ENCODE measurements at places on chromosomes 6 and 20. TPM values are rescaled to one million over a fixed set of nuclear protein-coding genes. Genes with fewer than 3 reads are reported as not detected.

DNA sequence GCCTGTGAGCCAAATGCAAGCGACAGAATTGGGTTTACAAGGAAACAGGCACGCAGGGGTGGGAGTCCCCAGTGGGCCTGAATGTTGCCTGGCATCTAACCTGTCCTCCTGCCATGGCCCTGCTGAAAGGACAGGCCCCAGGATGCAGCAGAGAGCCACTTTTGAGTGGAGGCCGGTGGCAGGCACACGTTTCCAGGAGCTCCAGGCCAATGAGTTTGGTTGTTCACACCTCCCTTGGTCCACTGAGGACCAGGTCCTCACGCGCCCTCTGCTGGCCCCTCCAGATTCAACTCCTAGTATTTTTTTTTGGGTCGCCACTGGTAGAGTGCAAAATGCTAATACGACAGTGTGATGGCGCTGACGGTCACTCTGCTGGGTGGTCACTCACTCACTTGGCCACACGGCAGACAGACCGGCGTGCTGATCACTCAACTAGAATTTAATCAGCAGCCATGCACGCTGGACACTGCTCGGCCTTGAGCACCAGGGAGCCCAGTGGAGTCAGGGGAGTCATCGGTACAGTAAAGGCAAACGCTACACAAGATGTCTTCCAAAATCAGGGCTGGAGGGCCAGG lies 81.7 kb upstream of the NFATC2 start:
- DNase-seq = no peak

GRCh38 chr6:109781001-109781400 lies 89.9 kb downstream of the FIG4 start:
- no peak for DNase-seq

DNA sequence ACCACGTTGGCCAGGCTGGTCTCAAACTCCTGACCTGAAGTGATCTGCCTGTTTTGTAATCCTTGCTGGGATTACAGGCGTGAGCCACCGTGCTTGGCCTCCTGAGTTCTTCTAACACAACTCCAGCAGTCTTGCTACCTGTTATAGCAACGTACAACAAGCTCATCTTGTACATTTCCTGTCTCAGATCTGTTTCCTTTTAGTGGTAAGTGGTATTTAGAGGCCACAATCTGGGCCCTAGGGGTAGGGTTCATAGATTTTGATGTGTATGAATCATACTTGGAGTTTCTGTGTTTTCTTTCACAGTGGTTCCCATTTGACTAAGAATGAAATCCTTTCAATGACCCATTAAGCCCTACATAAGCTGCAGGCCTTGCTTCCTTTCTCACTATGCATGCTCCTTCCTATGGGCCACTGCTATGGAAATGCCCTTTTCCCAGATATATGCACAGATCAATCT lies 27.1 kb upstream of the SYNCRIP start:
- no peak for DNase-seq

DNA sequence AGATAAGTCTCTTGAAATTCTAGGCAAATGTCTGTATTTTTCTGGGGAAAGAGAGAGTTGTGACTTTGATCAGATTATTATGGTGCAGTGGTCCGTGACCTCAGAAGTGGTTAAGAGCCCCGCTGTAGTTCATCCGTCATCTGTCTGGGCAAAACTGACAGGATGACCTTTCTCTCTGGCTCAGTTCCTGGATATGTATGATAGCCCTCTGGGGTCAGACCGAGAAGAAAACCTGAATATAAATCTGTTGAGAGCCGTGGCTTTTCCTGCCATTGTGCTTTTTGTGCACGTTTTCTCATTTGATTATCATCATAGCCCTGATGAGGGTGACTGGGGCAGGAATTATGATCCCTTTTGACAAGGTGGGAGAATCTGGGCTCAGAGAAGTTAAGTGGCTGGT lies 26.5 kb downstream of the GHRH start:
- no peak for DNase-seq

GRCh38 chr6:9292975-9293374 lies 857.6 kb upstream of the SLC35B3 start:
- no peak for DNase-seq

- DNase-seq = no peak
These were observed 58.0 kb downstream of the DTD1 start for GRCh38 chr20:18645851-18646250.

GRCh38 chr20:1766731-1767130 lies 109.2 kb upstream of the SIRPG start:
- no peak for DNase-seq

DNA sequence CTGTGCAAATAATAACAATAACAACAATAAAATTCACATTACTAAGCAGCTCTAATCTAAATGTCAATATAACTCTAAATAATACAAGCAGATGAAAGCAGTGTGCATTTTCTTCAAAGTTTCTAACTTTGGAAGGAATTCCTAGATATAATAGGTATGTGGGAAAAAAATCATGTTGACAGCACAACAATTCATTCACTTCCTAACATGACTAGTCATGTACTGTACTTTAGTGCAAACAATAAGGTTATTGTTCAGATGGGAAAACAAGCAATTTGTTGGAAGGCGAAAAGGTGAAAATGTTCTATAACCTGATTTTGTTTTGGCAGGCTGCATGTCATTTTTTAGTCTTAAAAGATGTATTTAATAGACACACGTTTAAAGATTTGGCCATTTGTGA lies 484.3 kb upstream of the JAG1 start:
- DNase-seq = no peak

GRCh38 chr20:2851086-2851485 lies 10.5 kb downstream of the VPS16 start:
- no peak for DNase-seq

GRCh38 chr6:46684771-46685170 lies 2.9 kb upstream of the TDRD6 start:
- no peak for DNase-seq

- no peak for DNase-seq
These were observed 147.0 kb downstream of the CDH26 start for GRCh38 chr20:60104993-60105803.

DNA sequence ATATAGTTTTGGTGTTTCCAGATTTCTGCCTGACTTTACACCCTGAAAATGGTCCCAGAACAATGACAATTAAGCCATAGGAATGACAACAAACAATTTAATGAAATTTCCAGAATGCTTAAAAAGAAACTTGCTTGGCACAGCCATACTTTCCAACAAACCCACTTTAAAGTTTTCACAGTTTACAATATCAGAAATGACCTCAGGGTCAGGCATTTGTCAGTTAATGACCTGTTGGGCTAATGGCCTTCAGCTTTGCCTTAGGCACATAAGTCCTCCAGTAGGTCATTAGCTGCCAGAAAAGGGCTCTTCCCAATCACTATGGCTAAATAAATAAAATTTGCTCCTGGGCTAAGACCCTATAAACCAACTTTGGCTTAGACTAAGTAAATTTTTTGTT lies 144.6 kb upstream of the BEND3 start:
- DNase-seq = no peak

DNA sequence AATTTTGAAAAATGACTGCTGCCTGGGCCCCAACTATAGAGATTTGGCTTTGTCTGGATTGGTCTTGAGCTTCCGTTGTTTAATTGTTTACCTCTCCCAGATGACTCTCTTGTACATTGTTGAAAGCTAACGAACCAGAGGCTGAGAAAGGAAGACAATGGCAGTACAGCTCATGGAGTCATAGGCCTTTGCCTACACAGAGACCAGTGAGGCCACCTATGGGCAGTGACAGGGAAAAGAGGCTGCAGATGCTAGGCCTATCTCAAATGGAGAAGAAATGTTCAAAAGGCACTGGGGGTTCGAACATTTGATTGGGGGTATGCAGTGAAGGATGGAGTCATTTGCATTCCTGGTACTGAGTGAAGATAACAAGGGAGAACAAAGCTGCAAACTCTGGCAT lies 29.1 kb downstream of the OPN5 start:
- no peak for DNase-seq

The EYS gene
- 0.87 TPM for total RNA-seq

The CALHM6 gene
- total RNA-seq = 1.9 TPM

The PRDM13 gene
- 0.19 TPM for total RNA-seq
